Activated T-helper 1 cell treated with anti-CD3 and anti-CD28 coated beads, Interleukin-12 subunit alpha, Interleukin-12 subunit beta, Interleukin-2, Interleukin-4 antibody, amounts not matched to agents 30 ng/mL and 10 ng/mL and 1 ng/mL, durations not matched to agents 14 hours and 24 hours and 36 hours (primary cell): ENCODE measurements at places on chromosomes 11 and 22.
A peak's percentile ranks its signal among the peaks of the same experiment; 100 is the strongest.

DNA sequence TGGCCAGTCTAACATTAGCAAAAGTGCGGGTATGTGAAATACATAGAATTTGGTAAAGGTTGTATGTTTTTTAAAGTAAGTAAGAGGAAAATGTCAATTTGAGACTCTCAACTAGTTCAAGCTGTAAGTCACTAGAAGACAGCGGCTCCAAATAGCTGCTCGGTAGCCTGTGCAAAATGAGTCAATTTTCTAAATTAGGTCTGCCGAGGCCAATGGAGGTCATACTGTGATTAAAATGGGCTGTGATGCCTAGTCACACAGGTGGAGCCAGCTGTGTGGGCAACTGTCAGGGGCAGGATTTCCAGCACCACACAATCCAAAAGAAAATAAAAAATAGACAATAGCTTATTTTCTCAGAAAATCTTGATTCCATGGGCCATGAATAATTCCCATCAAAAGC lies 32.3 kb downstream of the KCNA4 start:
- H3K36me3 ChIP-seq, result no peaks in the 10 kb centered on the region
- H3K27ac ChIP-seq, result no peak overlapping the region
- no peak for DNase-seq

GRCh38 chr11:119992171-119993051 lies 145.5 kb downstream of the TRIM29 start:
- H3K36me3 ChIP-seq, result no peaks in the 10 kb centered on the region
- H3K27me3 ChIP-seq, result peaks cover 3% of the 10 kb centered on the region
- no peak overlapping the region for H3K27ac ChIP-seq
- H3K4me1 ChIP-seq, result no peaks in the 10 kb centered on the region
- no peak overlapping the region for H3K4me3 ChIP-seq

DNA sequence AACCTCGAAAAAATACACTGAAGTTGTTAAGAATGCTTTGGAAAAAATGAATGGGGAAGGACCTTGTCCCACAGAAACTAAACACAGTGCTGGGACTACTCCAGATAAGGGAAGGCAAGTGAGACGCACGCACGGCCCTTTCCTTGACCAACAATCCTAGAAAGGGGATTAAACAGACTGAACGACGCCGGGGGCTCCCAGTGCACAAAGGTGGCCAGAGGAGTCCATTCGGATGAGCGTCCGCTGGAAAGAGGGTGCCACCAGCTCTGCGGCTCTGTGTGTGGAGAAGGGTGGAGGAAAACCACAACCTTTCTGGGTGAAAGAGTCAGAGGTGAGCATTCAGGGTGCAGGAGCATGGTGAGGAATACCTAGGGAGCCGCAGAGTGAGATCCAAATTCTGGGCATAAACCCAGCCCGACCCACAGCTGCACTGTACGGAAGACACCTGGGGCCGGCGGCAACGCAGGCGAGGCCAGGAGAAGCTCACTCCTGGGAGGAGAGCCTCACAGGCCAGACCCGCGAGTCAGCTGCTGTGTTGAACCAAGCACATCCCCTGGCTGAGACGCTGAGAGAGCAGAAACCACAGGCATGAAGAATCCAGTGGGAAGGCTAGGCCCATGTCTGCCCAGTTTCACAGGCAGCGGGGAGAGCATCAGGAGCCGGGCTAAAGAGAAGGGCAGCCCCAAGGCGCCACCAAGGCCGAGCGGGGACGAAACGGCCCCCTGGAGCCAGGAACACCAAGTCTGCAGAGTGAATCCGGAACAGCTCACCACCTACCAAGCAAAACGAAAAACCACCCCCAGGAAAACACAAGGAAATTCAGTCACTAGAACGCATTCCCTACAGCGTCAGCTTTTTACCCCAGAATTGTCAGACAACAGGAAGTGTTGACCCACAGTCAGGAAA lies 177.1 kb downstream of the BRD1 start:
- H3K36me3 ChIP-seq, result peaks cover 14% of the 10 kb centered on the region
- H3K27me3 ChIP-seq, result no peaks in the 10 kb centered on the region
- H3K27ac ChIP-seq, result no peak overlapping the region
- H3K4me1 ChIP-seq, result peaks cover 4% of the 10 kb centered on the region
- H3K4me3 ChIP-seq, result no peak overlapping the region

DNA sequence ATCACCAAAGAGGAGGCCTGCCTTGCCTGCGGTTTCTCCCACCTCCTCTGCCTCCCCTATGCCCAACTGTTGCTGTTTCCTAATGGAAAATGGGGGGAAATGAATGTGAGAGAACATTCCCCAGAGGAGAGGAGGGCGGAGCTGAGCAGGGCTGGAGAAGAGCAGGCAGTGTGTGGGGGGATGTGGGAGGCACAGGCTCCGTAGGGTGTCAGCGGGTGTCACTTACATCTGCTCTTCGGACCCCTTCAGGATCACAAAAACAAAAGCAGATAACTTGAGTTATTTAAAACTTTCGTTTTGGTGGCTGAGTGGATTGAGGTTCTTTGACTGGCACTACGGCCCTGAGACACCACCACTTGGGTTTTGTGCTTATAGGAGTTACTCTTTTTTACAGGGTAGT lies 93.8 kb downstream of the CEP164 start:
- DNase-seq, result no peak
- H3K27me3 ChIP-seq, result no peaks in the 10 kb centered on the region
- H3K27ac ChIP-seq, result no peak overlapping the region
- H3K4me1 ChIP-seq, result no peaks in the 10 kb centered on the region
- no peak overlapping the region for H3K4me3 ChIP-seq
- no peaks in the 10 kb centered on the region for H3K36me3 ChIP-seq

DNA sequence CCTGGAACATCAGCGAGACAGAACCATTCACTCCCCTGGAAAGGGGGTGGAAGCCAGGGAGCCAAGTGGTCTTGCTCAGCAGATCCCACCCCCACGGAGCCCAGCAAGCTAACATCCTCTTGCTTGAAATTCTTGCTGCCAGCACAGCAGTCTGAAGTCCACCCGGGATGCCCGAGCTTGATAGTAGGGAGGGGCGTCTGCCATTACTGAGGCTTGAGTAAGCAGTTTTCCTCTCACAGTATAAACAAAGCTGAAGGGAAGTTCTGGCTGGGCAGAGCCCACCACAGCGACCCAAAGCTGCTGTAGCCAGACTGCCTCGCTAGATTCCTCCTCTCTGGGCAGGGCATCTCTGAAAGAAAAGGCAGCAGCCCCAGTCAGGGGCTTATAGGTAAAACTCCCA lies 764.8 kb upstream of the LUZP2 start:
- no peak overlapping the region for H3K4me3 ChIP-seq
- H3K27ac ChIP-seq, result no peak overlapping the region
- H3K27me3 ChIP-seq, result no peaks in the 10 kb centered on the region

DNA sequence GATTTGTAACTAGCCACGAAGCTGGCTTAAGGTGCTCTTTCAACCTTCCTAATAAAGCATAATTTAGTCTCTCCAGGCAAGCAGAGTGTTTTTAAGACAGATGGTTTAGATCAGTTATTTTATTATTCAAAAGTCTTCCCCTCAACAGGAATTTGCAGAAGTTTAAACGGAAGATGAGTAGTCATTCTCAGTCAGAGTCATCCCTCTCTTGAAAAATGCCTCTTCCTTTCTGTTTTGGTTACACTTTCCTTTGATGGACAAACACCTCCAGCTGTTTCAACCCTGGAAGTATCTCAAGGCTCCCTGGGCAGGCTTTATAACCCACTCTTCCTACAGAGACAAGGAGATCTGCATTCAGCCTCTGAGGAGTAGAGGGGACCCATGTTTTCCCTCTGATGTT lies 60.3 kb upstream of the POU2AF2 start:
- no peak for DNase-seq
- H3K4me3 ChIP-seq, result no peak overlapping the region
- no peak overlapping the region for H3K27ac ChIP-seq
- no peaks in the 10 kb centered on the region for H3K36me3 ChIP-seq

- H3K27me3 ChIP-seq, result no peaks in the 10 kb centered on the region
- peaks cover 32% of the 10 kb centered on the region for H3K36me3 ChIP-seq
- H3K27ac ChIP-seq, result no peak overlapping the region
- DNase-seq, result no peak
These were observed 15.2 kb downstream of the FCHSD2 start for GRCh38 chr11:73126804-73127480.

GRCh38 chr11:24198481-24198880 lies 298.4 kb upstream of the LUZP2 start:
- no peak overlapping the region for H3K4me3 ChIP-seq
- no peak overlapping the region for H3K27ac ChIP-seq
- no peaks in the 10 kb centered on the region for H3K36me3 ChIP-seq
- no peaks in the 10 kb centered on the region for H3K4me1 ChIP-seq
- H3K27me3 ChIP-seq, result no peaks in the 10 kb centered on the region
- no peak for DNase-seq

GRCh38 chr11:3907590-3907989 lies 52.1 kb downstream of the STIM1 start:
- DNase-seq, result no peak
- H3K4me1 ChIP-seq, result peaks cover 56% of the 10 kb centered on the region
- peak overlapping the region; percentile 45 for H3K27ac ChIP-seq
- peak overlapping the region; percentile 6 for H3K4me3 ChIP-seq
- H3K36me3 ChIP-seq, result peaks cover 6% of the 10 kb centered on the region
- no peaks in the 10 kb centered on the region for H3K27me3 ChIP-seq
